ENCODE measurements at places on chromosomes 6 and 20. TPM values are rescaled to one million over a fixed set of nuclear protein-coding genes. Genes with fewer than 3 reads are reported as not detected.

EDN3 gene
- total RNA-seq = 6.9 TPM

SYNDIG1 gene
- under 0.01 TPM for total RNA-seq

DDAH2 gene
- total RNA-seq = 115 TPM

SPATA25 gene
- 3.4 TPM for total RNA-seq

ANKS1A gene
- 23.4 TPM for total RNA-seq

COL21A1 gene
- 2.9 TPM for total RNA-seq

LAMA2 gene
- 293 TPM for total RNA-seq

TPD52L1 gene
- total RNA-seq = 81.3 TPM

- H3K27me3 ChIP-seq = no peaks in the 10 kb centered on the region
- no peak for DNase-seq
- H3K36me3 ChIP-seq = peaks cover 10% of the 10 kb centered on the region
- peaks cover 4% of the 10 kb centered on the region for H3K4me1 ChIP-seq
- peak overlapping the region; percentile 88 for H3K27ac ChIP-seq
Observed at GRCh38 chr20:63942250-63942951, 13.8 kb downstream of the UCKL1 start.

- DNase-seq = no peak
- no peak overlapping the region for H3K27ac ChIP-seq
- no peak overlapping the region for H3K4me3 ChIP-seq
Observed at GRCh38 chr6:132215805-132216204, 185.5 kb downstream of the MOXD1 start.

DNA sequence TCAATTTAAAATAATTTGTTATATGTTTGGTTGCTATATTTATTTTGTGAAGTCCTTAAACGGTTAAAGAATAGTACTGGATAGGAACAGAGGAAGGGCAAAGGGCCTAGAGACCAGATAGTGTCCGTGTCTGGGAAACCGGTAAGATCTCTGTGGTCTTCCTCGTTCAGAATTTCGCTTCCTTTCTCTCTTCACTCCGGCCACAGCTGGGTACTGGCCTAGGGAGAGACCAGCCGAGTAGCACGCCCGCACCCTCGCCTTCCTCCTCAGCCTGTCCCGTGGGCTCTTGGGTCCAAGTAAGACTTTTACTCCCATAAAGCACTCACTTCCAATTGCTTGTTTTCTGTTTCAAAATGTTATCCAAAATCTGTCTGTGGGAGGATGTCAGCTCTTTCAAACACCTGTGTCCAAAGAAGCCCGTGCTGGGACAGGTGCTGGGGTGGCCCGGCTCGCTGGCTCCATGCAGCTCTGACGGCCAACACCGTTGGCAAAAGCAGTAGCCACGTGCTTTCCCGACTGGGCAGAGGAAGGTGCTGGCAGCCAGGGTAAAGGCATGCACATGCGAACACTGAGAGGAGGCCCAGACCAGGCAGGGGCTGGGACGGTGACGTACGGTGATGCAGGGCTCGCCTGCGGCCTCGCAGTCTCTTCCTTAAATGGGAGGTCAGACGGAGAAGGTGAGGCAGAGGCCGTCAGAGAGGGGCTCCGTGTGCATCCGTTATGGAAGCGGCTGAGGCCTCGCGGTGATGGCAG is 112.2 kb downstream of the IRF4 start:
- no peaks in the 10 kb centered on the region for H3K27me3 ChIP-seq
- no peak overlapping the region for H3K27ac ChIP-seq
- no peak overlapping the region for H3K4me3 ChIP-seq

DNA sequence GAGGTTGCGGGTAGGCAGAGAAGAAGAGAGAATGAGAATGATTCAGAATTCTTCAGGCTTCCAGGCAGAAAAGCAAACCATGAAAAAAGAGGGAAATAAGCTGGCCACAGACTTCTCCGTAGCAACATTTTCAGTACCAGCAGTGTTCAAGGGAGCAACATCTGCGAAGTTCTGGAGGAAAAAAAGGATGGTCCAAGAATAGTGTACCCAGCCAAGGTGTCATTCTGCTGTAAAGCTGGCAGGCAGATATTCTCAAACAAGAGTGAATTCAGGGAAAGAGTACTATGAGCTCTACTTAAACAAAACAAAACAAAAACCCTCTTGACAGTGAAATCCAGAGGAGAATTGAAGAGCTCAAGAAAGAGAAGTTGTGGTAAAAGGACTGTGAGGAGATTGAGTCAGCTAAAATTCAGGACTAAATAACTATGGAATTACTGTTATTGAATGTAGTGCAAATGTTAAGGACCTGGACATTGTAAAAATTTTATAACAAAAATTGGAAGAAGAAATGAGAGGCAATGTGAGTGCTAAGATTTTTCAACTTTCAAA is 86.5 kb downstream of the ATRN start:
- H3K4me3 ChIP-seq = no peak overlapping the region
- DNase-seq = no peak
- no peaks in the 10 kb centered on the region for H3K4me1 ChIP-seq
- H3K27ac ChIP-seq = no peak overlapping the region
- H3K36me3 ChIP-seq = no peaks in the 10 kb centered on the region

GRCh38 chr6:155493026-155493693 is 37.5 kb upstream of the NOX3 start:
- DNase-seq = no peak
- no peak overlapping the region for H3K4me3 ChIP-seq
- no peaks in the 10 kb centered on the region for H3K27me3 ChIP-seq
- H3K4me1 ChIP-seq = no peaks in the 10 kb centered on the region

- DNase-seq = no peak
- no peak overlapping the region for H3K4me3 ChIP-seq
- no peaks in the 10 kb centered on the region for H3K27me3 ChIP-seq
Observed at GRCh38 chr6:337805-338368, 45.6 kb downstream of the DUSP22 start.
